ENCODE measurements at places on chromosomes 5 and 9.
A peak's percentile ranks its signal among the peaks of the same experiment; 100 is the strongest.

DNA sequence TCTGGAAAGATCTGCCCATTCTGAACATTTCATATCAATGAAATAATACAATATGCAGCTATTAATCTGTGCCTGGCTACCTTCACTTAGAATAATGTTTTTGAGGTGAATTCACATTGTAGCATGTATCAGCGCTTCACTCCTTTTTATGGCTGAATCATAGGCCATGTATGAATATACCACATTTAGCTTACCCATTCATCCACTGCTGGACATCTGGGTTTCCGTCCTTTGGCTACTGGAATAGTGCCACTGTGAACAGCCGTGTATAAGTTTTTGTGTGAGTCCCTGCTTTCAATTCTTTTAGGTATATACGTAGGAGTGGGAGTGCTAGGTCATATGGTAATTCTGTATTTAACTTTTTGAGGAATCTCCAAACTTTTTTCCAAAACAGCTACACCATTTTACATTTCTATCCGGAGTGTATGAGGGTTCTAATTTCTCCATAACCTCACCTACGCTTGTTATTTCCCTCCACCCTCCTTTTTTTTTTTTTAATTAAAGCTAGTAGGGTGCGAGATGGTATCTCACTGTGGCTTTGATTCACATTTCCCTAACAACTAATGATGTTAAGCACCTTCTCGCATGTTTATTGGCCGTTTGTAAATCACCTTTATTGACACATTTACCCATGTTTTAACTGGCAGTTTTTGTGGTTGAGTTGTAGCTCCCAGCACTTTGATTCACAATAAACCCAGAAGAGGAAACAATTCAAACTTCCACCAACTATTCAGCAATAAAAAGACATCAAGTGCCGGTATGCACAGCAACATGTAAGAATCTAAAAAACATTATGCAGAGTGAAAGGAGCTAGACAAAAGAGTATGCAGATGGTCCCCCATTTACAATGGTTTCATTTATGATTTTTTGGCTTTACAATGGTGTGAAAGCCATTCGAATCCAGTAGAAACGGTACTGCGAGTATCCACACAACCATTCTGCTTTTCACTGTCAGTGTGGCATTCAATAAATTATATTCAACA is 8.1 kb downstream of the SEMA4D start:
- no peaks in the 10 kb centered on the region for H3K36me3 ChIP-seq
- no peak overlapping the region for H3K4me3 ChIP-seq
- DNase-seq, result no peak

- no peak overlapping the region for H3K27ac ChIP-seq
- H3K4me1 ChIP-seq, result no peaks in the 10 kb centered on the region
- no peak overlapping the region for H3K4me3 ChIP-seq
Observed at GRCh38 chr9:96540106-96540505, 79.5 kb downstream of the CDC14B start.

GRCh38 chr9:135993765-135994500 is 32.8 kb upstream of the UBAC1 start:
- H3K4me1 ChIP-seq, result peaks cover 53% of the 10 kb centered on the region
- no peaks in the 10 kb centered on the region for H3K27me3 ChIP-seq
- peak overlapping the region; percentile 87 for H3K27ac ChIP-seq

- no peaks in the 10 kb centered on the region for H3K4me1 ChIP-seq
- peaks cover 21% of the 10 kb centered on the region for H3K27me3 ChIP-seq
- DNase-seq, result no peak
- no peak overlapping the region for H3K4me3 ChIP-seq
- no peak overlapping the region for H3K27ac ChIP-seq
Observed at GRCh38 chr5:139994234-139994633, 48.9 kb downstream of the NRG2 start.

DNA sequence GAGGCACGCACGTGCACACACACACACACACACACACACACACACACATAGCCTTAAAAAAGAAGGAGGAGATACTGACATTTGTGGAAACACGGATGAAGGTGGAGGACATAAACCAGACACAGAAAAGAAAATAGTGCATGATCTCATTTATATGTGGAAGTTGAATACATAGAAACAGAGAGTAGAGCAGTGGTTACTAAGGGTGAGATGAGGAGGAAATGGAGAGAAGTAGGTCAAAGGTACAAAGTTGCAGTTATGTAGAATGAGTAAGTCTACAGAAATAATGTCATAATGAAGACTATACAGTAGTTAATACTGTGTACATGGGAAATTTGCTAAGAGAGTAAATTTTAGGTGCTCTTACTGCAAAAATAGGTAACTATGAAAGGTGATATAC is 412.2 kb upstream of the CDH9 start:
- no peaks in the 10 kb centered on the region for H3K36me3 ChIP-seq
- H3K27ac ChIP-seq, result no peak overlapping the region
- H3K4me1 ChIP-seq, result no peaks in the 10 kb centered on the region
- DNase-seq, result no peak
- no peak overlapping the region for H3K4me3 ChIP-seq

GRCh38 chr5:171629221-171629620 is 156.4 kb upstream of the SMIM23 start:
- peaks cover 16% of the 10 kb centered on the region for H3K4me1 ChIP-seq
- no peak overlapping the region for H3K4me3 ChIP-seq
- no peak for DNase-seq
- no peaks in the 10 kb centered on the region for H3K27me3 ChIP-seq
- H3K27ac ChIP-seq, result no peak overlapping the region

DNA sequence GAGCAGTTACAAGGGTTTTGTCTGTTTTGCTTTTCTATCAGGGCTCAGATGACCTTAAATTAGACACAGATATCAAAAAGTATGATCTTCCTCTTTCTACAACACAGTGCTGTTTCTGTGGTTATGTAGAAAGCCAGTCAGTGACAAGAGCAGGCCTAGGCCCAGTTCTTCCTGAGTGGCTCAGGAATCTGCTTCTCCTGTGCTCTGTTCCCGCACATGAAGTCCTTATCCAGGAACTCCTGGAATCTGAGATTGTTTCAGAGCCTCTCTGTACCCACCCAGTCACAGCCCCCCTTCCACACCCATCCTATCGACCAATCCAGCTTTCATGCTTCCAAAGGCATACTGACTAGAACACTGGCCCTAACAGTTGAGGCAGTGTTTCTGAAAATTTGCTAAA is 40.4 kb upstream of the SMU1 start:
- H3K4me1 ChIP-seq, result peaks cover 8% of the 10 kb centered on the region
- no peak overlapping the region for H3K4me3 ChIP-seq
- H3K27ac ChIP-seq, result peak overlapping the region; percentile 48
- H3K36me3 ChIP-seq, result peaks cover 72% of the 10 kb centered on the region
- no peaks in the 10 kb centered on the region for H3K27me3 ChIP-seq

DNA sequence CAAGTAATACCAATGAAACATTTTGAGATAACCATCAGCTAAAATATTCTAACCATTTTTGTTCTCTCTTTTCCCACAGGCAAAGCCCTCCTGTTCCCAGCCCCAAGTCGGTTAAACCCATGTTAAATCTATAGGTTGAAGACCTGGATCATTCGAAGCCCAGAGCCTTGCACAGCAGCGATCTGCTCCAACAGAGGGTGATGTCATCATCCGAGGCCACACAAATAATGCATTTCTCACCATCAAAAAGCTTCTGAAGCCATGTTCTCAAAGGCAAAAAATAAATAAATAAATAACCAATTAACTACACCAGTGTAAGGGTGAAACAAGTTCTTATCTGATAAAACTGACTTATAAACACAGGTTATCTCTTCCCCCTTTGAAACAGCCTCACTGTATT is 169.2 kb downstream of the ENTREP1 start:
- H3K4me3 ChIP-seq, result no peak overlapping the region
- H3K4me1 ChIP-seq, result no peaks in the 10 kb centered on the region
- no peaks in the 10 kb centered on the region for H3K36me3 ChIP-seq
- H3K27ac ChIP-seq, result no peak overlapping the region

DNA sequence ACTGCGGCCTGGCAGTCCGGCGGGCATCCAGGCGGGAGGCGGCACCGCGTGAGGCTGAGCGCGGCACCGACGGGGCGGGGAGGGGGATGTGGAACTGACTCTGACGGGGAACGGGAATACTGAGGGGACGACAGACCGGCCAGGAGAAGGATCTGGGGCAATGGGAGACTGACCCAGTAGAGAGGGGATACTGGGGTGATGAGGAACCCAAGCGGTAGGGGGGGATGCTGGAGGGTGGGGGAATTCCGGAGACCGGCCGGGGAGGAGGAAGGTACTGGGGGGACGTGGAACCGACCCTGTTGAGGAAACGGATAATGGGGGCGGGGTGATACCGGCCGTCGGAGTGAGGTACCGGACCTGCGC is 423 bp downstream of the IPPK start:
- no peaks in the 10 kb centered on the region for H3K27me3 ChIP-seq
- H3K4me3 ChIP-seq, result peak overlapping the region; percentile 96

GRCh38 chr5:148796936-148797335 is 29.5 kb upstream of the ADRB2 start:
- no peak overlapping the region for H3K4me3 ChIP-seq
- no peaks in the 10 kb centered on the region for H3K27me3 ChIP-seq
- DNase-seq, result no peak
- no peak overlapping the region for H3K27ac ChIP-seq

DNA sequence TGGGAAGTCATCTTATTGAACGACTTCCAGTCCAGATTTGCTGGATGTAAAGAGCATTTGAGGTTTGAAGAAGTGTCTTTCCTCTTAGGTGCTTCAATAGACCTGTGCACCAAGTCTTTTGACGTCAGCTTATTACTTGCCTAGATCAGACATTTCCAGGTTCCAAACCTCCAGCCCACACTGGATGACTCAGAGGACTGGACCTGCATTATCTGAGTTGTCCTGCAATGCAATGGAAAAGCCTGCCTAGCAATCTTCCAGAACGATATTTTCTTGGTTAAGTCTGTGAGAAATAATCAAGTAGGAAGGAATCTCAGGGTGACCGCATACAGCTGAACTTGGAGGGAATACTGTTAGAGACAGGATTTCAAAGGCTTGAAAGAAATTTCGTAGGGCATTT is 147.2 kb upstream of the MOCS2 start:
- no peaks in the 10 kb centered on the region for H3K36me3 ChIP-seq
- H3K4me1 ChIP-seq, result no peaks in the 10 kb centered on the region
- H3K27me3 ChIP-seq, result no peaks in the 10 kb centered on the region
- H3K27ac ChIP-seq, result no peak overlapping the region

- H3K27me3 ChIP-seq, result no peaks in the 10 kb centered on the region
- no peak overlapping the region for H3K4me3 ChIP-seq
- H3K4me1 ChIP-seq, result no peaks in the 10 kb centered on the region
- no peak overlapping the region for H3K27ac ChIP-seq
Observed at GRCh38 chr5:84673785-84674184, 289.1 kb upstream of the EDIL3 start.

DNA sequence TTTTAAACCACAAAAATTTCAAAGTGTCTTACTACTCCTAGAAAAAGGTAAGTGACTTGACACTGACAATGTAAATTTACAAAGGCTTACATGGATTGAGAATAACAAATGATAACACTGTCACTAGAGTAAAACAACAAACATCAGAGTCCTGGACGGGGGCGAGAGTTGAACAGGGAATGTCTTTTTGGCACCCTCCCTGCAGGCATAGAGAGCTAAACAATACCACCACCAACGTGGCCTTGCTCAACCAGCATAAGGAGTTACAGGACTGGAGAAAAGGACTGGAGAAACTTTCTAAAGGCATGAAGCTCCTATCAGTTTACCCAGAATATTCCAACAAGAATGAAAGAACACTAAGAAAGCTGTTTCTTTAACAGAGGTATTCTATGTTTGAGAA is 55.3 kb downstream of the PTBP3 start:
- no peaks in the 10 kb centered on the region for H3K27me3 ChIP-seq
- no peak overlapping the region for H3K4me3 ChIP-seq
- DNase-seq, result no peak

- H3K27me3 ChIP-seq, result no peaks in the 10 kb centered on the region
- H3K4me1 ChIP-seq, result no peaks in the 10 kb centered on the region
- H3K27ac ChIP-seq, result no peak overlapping the region
- H3K4me3 ChIP-seq, result no peak overlapping the region
Observed at GRCh38 chr5:172758077-172758833, 12.7 kb downstream of the DUSP1 start.

DNA sequence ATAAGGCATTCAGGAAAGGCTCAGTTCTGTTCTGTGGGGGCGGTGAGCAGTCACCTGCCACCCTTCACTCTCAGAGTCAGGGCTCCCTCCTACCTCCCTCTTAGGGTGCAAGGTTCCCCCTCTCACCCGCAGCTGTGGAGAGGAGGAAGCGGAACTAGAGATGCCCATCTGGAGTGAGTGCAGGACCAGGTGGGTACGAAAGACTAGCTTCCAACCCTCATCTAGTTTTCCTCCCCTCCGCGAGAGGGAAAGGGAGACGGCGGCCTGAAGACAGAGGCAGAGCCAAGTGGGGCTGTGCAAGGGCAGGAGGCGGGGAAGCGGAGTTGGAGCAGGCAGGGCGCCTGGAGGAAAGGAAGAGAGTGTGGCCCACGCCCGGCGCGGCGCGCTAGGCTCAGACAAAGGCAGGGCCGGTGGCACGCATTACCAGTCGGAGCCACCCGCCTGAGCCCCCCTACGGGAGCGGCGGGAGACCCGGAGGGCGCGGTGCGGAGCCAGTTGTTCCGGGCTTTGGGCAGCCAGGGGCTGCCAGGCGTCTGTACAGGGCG is 7.3 kb downstream of the PRR7 start:
- DNase-seq, result no peak
- H3K4me3 ChIP-seq, result peak overlapping the region; percentile 57
- no peak overlapping the region for H3K27ac ChIP-seq
- H3K36me3 ChIP-seq, result no peaks in the 10 kb centered on the region
- H3K27me3 ChIP-seq, result peaks cover 4% of the 10 kb centered on the region

- no peak overlapping the region for H3K27ac ChIP-seq
- H3K4me1 ChIP-seq, result no peaks in the 10 kb centered on the region
- no peak overlapping the region for H3K4me3 ChIP-seq
- DNase-seq, result no peak
- no peaks in the 10 kb centered on the region for H3K36me3 ChIP-seq
- no peaks in the 10 kb centered on the region for H3K27me3 ChIP-seq
Observed at GRCh38 chr5:86926033-86926432, 308.3 kb downstream of the COX7C start.

DNA sequence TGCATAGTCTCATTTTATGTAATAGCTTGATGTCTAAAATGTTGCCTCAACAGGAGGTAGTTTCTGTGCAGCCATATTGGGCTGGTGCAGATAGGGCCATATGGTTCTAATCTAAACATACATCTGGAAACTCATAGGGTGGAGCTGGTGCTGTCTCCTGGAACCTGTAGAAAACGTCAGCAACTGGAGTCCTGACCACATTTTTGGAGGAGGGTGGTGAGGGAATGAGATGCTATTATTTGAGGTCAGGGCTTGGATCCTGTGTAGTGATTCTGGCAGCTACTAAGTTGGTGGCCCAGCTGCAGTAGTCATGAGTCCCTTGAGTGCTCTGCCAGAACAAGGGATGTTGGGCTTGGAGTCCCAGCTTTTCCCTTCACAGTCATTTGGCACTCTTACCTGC is 14.1 kb downstream of the MAN2A1 start:
- no peak overlapping the region for H3K27ac ChIP-seq
- peaks cover 19% of the 10 kb centered on the region for H3K4me1 ChIP-seq
- H3K27me3 ChIP-seq, result no peaks in the 10 kb centered on the region
- no peaks in the 10 kb centered on the region for H3K36me3 ChIP-seq
- DNase-seq, result no peak

Data from upper lobe of right lung (tissue), 1 donor.